ENCODE measurements at places on chromosomes 5 and 9. TPM values are rescaled to one million over a fixed set of nuclear protein-coding genes. Genes with fewer than 3 reads are reported as not detected.

DNA sequence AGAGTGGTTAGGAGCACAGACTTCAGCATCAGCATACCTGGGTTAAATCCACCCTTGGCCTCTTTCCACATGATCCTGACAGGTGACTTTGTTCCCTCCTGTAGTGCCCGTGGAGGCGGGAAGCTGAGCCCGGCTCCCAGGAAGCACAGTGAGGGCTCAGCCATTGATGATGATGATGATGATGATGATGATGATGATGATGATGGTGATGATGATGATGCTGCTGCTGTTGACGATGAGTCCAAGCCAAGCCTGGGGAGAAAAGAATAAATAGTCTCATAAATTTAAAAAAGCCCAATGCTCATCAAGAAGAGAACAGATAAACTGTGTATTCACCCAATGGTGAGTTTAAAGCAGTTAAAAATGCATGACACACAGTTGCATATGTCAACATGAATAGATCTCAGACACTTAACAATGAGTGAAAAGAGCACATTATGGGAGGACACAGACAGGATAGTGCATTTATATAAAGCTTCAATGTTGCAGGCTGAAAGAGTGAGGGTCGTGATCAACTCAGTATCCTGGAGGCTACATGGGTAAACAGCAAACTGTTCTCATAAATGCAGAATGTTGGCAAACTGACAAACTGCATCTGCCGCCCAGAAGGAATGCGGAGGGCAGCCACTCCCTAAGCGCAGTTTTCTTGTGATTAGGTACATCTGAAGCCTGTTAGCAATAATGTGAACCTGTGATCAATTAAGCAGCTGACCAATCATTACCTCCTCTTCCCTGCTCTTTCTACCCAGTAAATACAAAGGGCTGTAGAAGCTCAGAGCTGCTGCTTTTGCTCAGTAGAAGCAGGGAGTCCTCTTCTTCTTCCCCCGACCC lies 11.7 kb upstream of the CFAP157 start:
- no peaks in the 10 kb centered on the region for H3K27me3 ChIP-seq
- DNase-seq, result no peak
- H3K27ac ChIP-seq, result no peak overlapping the region
- no peaks in the 10 kb centered on the region for H3K36me3 ChIP-seq
- no peak overlapping the region for H3K4me3 ChIP-seq

DNA sequence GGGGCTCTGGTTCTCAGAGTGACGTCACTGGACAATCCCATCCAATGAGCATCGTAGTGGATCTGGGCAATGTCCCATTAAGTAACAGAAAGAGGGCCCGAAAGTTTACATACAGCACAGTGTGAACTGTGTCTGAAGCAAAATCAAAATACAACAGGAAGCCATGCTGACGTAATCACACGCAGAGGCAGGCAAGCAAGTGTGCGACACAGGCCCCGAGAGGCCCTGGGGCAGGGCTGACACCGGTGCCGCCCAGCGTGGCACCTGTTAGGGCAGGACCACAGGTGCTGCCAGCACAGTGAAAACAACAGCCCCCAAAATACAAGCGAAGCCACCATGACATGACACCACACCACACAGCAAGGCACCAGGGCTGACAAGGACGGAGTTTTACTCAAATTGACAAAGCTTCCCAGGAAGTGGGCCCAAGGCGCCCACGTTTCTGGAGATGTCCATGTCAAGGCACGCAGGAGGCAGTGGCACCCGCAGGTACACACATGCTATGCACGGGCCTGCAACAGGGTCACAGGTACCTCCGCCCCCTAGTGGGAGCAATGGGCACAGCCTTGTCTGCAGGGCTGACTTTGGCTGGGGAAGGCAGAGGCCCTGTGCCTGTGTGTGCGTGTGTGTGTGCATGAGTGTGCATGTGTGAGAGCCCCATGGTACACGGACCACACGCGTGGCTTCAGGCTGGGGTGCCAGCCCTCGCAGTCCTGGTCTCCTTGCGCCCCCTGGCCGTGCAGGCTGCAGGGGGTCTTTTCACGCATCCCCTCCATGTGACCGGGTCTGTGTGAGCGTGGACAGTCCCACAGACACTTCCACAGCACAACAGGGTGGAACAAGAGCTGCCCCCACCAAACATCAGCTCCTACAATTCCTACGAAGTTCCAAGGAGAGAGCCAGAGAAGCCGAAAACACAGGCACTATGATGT lies 19.6 kb downstream of the QSOX2 start:
- no peak overlapping the region for H3K4me3 ChIP-seq
- H3K4me1 ChIP-seq, result peaks cover 17% of the 10 kb centered on the region
- H3K27ac ChIP-seq, result no peak overlapping the region
- DNase-seq, result peak; percentile 80
- peaks cover 29% of the 10 kb centered on the region for H3K36me3 ChIP-seq

DNA sequence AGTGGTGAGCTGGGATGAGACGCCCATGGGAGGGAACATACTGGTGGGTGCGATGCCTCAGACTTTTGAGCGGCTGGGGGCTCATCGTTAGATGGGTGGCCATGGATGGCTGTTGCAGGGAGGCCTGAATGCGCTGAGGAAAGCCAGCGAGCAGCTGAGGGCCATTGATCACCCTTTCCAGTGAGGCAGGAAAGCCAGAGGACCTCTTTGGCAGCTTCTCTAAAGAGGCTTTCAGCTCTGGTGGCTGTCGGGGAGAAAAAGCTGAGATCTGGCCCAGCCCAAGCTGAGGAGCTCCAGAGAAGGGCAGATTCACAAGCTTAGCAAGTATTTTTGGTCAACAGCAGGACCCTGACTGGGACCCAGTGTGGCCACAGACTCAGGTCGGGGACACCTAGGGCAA lies 13.3 kb upstream of the VAV2 start:
- H3K4me3 ChIP-seq, result no peak overlapping the region
- H3K27ac ChIP-seq, result no peak overlapping the region
- no peaks in the 10 kb centered on the region for H3K27me3 ChIP-seq
- no peaks in the 10 kb centered on the region for H3K4me1 ChIP-seq
- no peaks in the 10 kb centered on the region for H3K36me3 ChIP-seq
- DNase-seq, result no peak

DNA sequence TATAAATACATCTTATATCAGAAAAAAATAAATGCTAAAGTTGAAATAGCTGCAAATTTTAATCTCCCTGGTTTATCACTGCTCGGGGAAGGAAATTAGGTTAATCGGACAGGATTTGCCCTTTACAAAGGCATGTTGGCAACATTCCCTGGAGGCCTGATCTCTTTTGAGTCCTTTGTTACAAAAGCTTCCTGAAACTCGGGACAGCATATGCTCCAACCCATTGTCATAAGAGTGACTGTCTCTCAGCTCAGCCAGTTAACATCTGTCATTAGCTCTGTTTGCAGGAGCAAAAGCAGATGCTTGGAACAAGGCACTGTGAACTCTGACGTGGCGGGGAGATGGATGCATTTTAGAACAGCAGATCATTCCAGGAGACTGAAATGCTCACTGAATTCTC lies 80.6 kb downstream of the MYO10 start:
- H3K36me3 ChIP-seq, result no peaks in the 10 kb centered on the region
- H3K27ac ChIP-seq, result no peak overlapping the region
- H3K27me3 ChIP-seq, result peaks cover under 1% of the 10 kb centered on the region
- DNase-seq, result no peak
- H3K4me3 ChIP-seq, result no peak overlapping the region

GRCh38 chr9:18555105-18555883 lies 81.3 kb downstream of the ADAMTSL1 start:
- H3K27me3 ChIP-seq, result no peaks in the 10 kb centered on the region
- H3K27ac ChIP-seq, result no peak overlapping the region
- no peak overlapping the region for H3K4me3 ChIP-seq

PCDHA3 gene
- not detected for total RNA-seq

OTP gene
- not detected for total RNA-seq

CDC20B gene
- not detected for total RNA-seq

NTRK2 gene
- 0.07 TPM for total RNA-seq

All from activated CD8-positive, alpha-beta T cell treated with anti-CD3 and anti-CD28 coated beads for 36 hours (primary cell).